ENCODE measurements at places on chromosomes 13 and 19.

DNA sequence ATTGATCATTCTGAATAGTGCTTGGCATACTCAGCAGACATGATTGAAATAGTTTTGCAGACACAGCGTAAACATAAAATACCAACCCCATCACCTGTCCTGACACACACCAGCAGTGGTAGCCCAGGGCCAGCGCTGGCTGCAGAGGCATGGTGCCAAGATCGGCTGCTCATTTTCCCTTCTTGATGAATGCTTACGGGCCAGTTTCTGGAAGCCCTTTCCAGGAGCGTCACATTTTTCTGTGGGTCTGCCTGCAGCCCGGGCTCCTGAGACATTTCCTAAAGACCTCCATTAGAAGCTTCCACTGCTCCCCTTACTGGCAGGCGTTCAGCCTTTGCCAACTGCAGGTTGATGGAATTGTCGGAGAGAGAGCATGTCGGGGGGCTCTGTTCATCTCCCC, 48.6 kb downstream of the CHST8 start:
- DNase-seq = no peak

DNA sequence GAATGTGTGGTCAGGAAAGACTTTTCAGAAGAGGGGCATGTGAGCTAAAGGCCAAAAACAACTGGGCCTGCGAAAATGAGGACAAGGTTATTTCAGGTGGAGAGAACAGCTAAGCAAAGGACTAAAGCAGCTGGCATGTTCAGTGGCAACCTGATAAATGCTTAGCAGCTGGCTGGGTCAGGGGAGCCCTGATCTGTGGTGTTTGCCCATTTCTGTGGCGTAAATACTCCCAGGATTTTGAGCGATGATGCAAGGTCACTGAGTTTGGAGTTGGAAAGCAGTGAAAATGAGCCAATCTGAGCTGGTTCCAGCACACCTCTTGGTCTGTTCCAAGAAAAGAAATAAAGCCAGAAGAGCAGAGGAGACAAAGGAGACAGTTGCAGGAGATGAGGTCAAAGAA, 704.3 kb downstream of the UQCRFS1 start:
- no peak for DNase-seq

- no peak for DNase-seq
Observed at GRCh38 chr19:34126966-34127365, 45.3 kb upstream of the LSM14A start.

GRCh38 chr19:3370214-3370720, 3.9 kb downstream of the NFIC start:
- no peak for DNase-seq

DNA sequence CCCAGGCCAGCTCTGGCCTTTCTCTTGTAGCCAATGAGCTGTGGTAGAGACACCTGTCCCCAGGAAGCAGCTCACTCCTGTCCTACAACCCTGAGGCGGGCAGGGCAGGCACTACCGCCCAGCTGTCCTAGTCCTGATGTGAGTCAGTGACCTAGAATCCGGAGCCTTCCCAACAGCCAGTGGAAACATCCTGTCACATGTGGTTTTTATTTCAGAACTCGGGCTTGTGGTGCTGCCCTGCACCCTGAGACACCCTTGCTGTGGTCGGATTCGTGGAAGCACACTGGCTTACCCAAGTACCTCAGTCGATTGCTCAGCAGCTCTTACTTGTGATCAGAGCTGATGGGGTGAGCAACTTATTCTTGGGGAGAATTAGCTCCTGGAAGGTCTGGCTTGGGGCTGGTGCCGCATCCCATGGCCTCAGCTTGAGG, 83.6 kb upstream of the ARHGEF7 start:
- no peak for DNase-seq
